Stimulated activated CD8-positive, alpha-beta memory T cell treated with anti-CD3 and anti-CD28 coated beads, Interleukin-4, amount 100 ng/mL, for 4 hours (primary cell): ENCODE measurements at places on chromosomes 16 and 17.

GRCh38 chr16:69595127-69596036, 29.6 kb downstream of the NFAT5 start:
- DNase-seq, result no peak

GRCh38 chr16:79728048-79728922, 127.7 kb upstream of the MAF start:
- DNase-seq, result no peak

GRCh38 chr17:31690151-31690551, 168.9 kb downstream of the COPRS start:
- no peak for DNase-seq

- DNase-seq, result no peak
These were observed 6.9 kb downstream of the C17orf67 start for GRCh38 chr17:56826611-56827414.

DNA sequence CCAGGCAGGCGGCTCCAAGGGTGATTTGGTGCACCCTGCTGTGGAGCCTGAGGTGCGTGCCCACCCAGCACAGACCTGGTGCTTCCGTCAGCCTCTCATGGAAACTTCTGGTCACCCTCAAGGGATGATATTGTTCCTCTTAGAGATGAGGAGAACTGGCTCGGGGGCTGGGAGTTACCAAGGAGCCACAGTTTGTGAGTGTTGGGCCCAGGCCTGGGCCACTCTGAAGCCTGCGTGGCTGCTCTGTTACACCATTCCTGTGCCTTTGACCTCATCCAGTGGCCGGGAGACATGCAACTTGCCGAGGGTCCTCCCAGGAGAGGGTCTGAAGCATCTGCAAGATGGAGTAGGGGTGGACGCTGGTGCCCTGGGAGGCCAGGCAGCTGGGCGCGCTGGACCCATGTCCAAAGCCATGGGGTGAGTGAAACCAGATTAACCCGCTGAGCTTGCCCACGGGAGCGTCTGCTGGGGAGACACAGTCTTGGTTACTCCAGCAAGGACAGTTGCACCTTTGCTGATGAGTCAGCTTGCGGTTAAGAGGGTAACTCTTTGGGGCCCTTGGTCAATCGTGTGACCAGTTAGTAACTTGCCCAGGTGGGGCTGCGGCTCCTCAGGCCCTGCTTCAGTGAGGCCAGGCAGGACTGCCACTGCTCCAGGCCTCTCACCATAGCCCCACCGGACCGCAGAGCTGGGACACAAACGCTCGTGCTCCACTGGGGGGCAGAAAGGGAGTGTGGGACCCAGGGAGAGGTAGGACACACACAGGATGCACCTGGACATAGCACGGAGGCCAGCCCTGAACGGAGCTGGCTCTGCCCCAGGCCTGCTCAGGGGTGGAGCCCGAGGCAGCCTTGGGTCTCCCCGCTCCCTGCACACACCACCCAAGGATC, 7.5 kb downstream of the C16orf90 start:
- no peak for DNase-seq

GRCh38 chr17:74309902-74310301, 16.1 kb upstream of the KIF19 start:
- no peak for DNase-seq

- DNase-seq, result no peak
These were observed 818 bp upstream of the CBX8 start for GRCh38 chr17:79797492-79798298.

DNA sequence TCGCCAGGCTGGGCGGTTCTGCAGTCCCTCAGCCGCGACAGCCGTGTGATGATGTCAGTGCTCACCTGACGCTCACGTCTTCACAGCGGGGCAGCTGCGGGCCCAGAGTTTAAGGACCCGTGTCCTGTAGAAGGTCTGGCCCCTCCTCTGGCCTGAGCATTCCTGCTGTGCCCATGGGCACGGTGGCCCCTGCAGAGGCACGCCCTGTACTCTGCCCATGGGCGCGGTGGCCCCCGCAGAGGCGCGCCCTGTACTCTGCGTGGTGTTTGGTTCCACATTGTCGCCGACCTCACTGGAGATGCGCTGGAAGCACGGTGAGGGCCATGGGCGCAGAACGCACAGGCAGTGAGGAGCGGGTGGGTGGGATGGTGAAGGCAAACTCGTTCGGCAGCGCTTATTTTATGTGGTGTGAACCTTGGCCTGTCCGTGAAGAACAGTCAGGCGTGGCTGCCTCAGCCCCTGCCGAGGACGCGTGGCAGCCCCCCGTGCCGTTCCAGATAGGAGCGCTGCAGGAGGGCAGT, 122.0 kb downstream of the BANP start:
- no peak for DNase-seq

DNA sequence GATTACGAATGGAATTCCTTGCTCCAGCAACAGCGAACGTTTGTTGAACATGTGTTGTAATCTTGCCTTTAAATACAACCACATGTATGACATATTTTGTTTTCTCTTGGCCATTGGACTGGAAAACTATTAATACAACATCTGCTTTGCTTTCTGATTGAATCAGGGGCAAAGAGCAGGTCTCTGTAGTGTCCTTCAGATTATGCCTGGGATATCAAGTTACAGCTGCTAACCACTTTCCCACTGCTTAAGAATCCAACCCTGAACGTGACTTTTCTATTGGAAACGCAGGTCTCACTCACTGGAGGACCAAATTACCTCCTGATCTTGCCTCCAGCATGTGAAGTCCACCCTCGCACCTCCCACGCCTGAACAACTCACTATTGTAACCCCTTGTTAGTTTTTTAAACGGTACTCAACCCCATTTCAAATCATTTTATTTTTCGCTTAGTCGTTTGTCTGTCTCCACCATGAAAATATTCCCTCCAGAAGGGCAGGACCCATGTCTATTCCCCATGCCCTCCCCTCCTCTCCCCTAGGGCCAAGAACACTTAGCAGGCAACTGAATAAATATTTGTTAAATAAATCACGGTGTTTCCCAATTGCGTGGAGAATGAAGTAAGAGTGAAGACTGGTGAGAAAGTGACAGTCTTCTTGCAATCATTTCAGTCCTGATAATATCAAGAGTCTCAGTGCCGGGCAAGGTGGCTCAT, 57.4 kb upstream of the MRTFB start:
- DNase-seq, result no peak

DNA sequence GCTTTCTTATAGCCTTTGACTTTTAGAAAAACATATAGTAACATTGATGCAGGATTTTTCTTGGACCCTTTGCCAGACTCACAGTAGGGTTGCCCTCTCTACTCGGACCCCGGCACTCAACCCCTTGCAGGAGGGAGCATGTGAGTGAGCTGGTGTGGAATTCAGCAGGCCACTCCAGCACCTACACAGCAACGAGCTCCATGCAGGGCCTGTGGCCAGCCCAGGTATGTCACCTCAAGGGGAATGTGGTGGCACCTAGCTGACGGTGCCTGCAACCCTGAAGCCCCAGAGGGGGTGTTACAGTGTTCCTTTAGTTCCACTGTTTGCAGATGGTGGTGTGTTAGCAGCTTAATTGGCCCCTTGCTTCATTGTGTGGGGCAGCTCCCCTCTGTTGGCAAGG, 414.9 kb downstream of the KCNJ2 start:
- DNase-seq, result no peak

DNA sequence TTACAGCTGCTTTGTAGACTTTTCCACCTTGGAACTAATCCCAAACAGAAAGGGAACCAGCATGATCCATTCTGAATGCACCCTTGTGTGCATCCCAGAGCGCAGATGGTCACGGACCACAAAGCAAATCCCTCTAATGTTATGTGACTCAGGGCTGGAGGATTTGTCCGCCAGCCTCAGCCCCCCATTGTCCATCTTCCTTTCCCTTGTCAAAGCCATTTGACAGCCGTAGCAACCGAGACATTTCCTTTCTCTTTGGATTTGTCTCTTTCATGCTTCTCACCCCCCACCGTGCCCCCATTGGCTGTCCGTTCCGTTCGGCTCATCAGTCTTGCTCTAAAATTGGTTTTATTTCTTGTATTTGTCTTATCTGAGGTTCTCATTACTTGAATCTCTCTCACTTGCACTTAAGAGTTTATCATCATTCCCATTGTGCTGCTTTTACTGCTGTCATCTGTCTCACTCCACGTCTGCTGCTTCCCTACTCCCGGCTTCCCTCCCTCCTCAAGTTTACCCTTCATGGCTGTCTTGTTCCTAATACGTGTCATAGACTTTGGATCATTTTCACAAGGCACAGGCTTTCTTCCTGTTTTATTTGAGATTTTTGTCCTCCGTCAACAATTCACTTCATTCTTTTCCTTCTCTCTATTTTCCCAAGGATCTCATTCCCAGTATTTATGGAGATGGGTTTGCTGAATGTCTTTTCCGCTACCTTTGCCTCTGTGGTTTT, 163.4 kb upstream of the ERCC4 start:
- DNase-seq, result no peak

- DNase-seq, result no peak
These were observed 12.9 kb downstream of the NLRC3 start for GRCh38 chr16:3564130-3564888.

- peak; percentile 66 for DNase-seq
These were observed at the start of gene C16orf54 for GRCh38 chr16:29745853-29746345. TSS of gene C16orf54 (minus strand) at chr16:29745990. CDS start at chr16:29744951, 1,039 bp downstream.

DNA sequence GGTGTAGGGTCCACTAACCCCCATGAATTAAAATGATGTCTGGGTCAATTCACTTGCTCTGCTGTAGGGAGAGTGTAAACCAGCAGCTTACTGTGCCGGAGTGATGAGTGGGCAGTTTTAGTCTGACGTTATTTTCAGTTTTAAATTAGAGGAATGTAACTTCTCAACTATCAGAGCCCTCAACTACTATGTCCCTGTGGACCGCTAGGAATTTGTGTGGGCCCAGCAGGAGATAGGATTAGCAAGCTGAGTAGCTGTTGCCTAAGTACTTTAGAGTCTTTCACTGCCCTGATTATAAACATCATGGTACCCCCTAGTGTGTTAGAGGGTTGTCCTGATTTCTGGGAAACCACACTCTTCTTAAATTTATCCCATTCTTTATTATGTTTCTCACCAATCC, 11.4 kb downstream of the MARVELD3 start:
- no peak for DNase-seq

- DNase-seq, result no peak
These were observed 1.3 kb upstream of the ACTG1 start for GRCh38 chr17:81513753-81514488.

GRCh38 chr17:62186841-62187240, 121.8 kb upstream of the MED13 start:
- DNase-seq, result no peak

- DNase-seq, result no peak
These were observed 87.3 kb upstream of the IRX6 start for GRCh38 chr16:55236655-55237054.
